ENCODE measurements at places on chromosomes 7 and 10. TPM values are rescaled to one million over a fixed set of nuclear protein-coding genes. Genes with fewer than 3 reads are reported as not detected.
A peak's percentile ranks its signal among the peaks of the same experiment; 100 is the strongest.

CHN2 gene
- polyA plus RNA-seq = 13.3 TPM

WDR91 gene
- polyA plus RNA-seq = 9.7 TPM

C10orf143 gene
- 4.2 TPM for polyA plus RNA-seq

PMPCB gene
- 59.8 TPM for polyA plus RNA-seq

AGMO gene
- 0.20 TPM for polyA plus RNA-seq

DENND2A gene
- polyA plus RNA-seq = 55.9 TPM

TMEM178B gene
- polyA plus RNA-seq = 0.58 TPM

KIAA1549 gene
- 8.5 TPM for polyA plus RNA-seq

BRAF gene
- polyA plus RNA-seq = 9.3 TPM

COMTD1 gene
- 8.4 TPM for polyA plus RNA-seq

DNA sequence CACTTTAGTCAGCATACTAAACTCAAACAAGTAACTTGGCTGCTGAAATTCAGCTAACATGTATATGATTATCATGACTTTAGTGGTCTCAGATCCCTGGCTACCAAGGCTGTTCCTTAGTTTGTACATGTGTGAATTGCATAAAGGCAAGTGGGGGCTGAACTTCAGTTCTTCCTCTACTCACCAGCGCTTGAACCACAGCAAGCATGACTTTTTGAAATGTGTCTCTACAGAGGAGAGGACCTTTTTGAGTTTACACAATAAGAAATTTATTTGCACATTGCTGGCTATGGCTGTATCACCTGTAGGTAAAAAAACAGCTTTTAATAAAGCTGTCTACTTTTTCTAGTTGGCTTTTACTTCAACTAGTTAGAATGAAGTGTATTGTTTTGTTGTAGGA lies 48.8 kb downstream of the MDFIC start:
- no peak for DNase-seq

- peak; percentile 15 for DNase-seq
Measured at GRCh38 chr7:27198138-27198841, 1.6 kb downstream of the HOXA13 start.

DNA sequence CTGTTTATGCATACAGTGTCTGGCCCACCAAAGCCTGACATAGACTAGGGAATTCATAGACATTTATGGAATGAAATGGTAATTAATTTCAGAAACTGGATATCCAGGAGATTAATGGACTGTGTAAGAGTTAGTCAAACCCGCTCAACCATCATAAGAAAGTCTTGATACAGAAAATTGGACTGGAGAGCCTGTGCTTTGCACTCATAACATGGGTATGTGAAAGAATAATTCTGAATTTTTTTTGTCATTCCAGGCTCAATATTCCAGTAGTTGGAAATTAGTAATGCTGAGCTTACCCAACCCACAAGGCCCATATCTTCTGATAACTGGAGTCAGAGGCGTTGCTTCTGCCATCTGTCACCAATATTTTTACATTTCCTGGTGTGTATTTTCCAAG lies 799.7 kb upstream of the IGFBP3 start:
- DNase-seq = no peak

DNA sequence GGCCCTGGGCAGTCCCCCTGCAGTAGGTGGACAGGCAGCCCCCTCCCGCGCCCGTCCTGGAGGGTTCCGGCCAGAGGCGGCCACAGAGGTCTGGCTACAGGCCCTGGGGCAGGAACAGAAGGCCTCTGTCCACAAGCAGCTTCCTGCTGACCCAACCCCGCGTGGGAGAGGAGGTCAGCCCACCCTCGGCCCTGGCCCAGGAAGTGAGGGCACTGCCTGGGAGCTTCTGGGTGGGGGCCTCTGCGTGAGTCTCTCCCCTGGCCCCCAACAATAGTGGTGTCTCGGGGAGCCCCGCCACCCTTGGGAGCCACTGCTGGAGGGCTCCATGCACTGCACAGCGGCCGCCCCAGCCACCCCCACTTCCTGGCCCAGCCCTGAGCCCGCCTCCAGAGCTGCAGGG lies 4.7 kb downstream of the MICALL2 start:
- DNase-seq = no peak

GRCh38 chr10:80664071-80664680 lies 126.5 kb downstream of the SH2D4B start:
- peak; percentile 64 for DNase-seq

DNA sequence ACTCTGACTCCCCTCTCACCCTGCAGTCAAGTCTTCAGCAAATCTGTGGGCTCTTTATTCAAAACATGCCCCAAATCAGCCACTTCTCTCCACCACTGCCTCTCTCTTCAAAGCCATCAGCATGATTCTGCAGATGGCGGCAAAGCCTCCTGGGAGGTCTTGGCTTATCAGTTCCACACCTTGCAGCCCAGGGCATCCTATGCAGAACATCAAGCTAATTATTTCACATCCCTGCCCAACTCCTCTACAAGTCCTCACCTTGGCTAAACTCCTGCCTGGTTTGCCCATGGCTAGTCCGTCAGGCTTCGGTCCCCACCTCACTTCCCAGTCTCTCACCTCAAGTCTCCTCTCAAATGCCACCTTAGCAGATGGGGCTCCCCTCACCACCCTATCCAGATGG lies 70.2 kb downstream of the PIP4K2A start:
- DNase-seq = no peak

DNA sequence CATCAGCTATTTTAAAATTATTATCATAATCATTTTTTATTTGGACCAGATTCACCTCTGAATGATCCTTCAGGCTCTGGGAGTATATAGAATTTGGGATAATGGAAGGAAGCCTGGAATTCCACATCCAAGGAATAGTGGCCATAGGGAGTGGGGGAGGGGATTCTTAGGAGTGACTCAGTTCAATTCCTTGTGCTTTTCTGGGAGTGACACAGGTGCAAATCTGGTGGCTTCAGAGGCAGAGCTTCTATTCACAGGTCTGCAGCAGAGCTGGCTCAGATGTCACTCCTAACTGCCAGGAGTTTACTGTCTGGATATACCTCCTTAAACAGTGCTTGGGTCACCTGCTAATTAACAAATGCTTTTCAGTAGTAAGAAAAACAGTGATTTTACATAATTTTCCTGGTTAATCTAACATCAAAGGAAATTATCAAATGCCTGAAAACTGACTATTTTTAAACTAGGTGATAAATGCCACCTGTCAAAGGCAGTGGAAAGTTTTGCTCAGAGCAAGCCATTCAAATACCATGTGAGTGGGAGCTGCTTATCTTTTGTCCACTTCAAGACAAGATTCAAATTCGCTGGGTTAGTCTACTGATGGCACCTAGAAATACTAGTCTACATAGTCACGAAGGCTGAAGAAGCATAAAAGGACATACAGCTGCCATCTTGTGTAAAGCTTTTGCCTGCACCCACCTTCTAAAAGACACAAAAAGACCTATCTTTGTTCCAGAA lies 106.7 kb upstream of the LAMB4 start:
- peak; percentile 15 for DNase-seq

- peak; percentile 20 for DNase-seq
Measured at GRCh38 chr7:28052933-28053332, 127.7 kb downstream of the JAZF1 start.

DNA sequence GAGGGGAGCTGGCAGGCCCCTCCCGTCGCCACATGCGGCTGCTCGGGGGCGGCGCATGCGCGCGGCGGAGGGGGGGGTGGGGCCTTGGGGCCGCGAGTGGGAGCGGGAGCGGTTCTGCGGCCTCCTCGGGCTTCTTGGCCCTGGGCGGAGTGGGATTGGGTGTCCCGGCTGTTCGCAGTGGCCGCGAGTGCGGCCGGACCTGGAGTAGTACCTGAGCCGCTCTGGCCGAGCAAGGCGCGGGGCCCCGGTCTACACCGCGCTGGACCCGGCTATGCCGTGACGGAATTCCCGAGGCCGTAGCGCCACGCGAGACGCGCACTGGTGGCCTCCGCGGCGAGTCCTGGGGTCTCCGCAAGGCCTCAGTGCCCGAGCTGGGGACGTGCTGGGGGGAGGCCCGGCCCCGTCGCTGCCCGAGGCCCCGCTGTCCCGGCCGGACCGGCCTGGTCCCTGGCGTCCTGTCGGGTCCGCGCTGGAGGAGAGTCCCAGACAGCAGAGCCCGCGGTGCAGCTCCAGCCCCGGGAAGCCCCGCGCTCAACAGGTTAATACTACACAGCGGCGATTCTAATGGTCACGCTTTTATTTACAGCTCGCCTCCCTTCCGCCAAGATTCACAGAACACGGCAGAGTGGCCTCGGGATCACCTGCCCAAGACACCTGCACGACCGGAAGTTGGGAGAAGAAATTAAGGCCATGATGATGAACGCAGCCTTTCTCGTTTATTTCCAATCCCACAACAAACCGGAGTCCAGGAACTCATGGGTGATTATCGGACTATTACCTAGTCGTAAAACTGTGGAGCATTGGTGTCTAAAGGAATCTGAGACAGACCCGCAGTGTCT lies 671 bp upstream of the PAXIP1 start:
- peak; percentile 94 for DNase-seq

DNA sequence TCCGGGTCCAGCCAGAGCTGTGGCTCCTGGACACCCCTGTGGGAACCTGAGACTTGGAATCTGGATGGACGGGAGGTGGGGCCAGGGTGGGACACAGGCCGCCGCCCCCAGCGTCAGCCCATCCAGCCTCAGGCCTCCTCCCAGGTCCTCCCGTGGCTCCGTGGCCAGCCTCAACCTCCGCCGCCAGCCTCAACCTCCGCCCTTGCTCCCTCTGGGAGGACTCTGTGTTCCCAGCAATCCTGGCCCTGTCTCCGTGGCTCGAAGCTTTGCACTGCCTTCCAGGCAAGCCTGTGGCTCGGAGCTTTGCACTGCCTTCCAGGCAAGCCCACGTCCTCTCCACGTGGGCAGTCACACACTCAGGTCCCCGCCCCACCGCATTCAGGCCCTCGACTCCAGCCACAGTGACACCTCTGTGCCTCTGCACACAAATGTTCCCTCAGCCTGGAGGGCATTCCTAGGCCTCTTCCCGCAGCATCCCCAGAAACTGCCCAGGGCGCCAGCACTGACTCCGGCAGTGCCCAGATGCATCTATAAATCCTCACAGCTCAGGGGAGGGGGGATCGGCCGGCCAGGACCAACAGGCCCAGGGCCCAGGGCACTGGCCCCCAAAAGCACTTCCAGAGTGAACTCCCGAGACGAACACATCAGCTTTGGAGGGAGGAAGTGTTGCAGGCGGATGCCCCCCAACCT lies 44.7 kb upstream of the PDGFA start:
- DNase-seq = no peak

GRCh38 chr10:73878365-73878764 lies 4.0 kb upstream of the CAMK2G start:
- no peak for DNase-seq

GRCh38 chr10:34075254-34075926 lies 739.7 kb downstream of the PARD3 start:
- DNase-seq = peak; percentile 94

DNA sequence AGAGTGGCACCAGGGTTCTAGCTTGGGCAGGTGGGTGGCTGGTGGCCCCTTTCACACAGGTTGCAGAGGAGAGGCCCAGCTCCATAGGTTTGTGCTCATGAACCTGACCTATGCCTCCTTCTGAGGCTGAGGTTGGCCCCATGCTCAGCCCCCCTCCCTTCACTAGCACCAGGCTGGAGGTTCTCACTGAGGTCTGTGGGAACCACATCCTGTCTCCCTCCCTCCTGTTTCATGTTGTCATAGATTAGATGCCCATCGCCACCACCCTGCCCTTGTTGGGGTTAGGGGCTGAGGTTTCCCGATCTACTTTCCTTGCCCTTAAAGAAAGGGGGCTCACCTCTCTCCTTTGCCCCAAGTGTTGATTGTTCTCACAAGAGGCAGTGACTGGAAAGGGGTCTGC lies 14.7 kb downstream of the NEUROG3 start:
- DNase-seq = no peak

DNA sequence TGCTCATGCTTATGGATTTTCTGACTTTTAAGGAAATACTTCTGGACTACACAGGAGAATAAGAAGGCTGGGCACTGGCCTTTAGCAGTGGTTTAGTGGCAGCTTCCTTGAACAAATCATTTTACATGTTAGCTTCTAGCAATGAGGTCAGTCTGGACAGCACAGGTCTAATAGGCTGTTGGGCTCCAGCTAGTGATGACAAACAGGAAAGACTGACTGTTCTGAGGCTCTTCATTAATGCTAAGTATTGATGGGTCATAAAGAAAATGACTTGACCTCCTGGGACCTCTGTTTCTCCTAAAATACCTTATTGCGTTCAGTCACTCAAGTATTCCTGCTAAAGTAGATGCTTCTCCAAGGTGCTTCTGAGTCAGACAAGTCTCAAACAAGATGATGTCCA lies 4.9 kb upstream of the RHOBTB1 start:
- no peak for DNase-seq

DNA sequence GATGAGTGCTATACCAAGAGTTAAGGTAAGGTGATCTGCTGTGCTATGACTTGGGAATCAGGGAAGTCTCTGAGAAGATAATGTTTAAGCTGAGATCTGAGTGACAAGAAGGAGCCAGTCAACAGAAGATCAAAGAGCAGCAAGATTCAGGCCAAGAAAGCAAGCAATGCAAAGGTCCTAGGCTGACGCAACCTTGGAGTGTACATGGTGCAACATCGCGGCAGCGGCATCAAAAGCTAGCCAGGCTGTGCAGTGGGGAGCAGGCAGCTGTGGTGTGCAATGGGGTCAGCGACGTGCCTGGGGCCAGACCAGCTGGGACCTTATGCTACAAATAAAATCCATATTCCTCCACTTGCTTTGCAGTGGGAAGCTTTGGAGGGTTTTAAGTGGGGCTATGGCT lies 324.1 kb downstream of the LRMDA start:
- no peak for DNase-seq

- DNase-seq = no peak
Measured at GRCh38 chr10:117362313-117362712, 12.9 kb downstream of the PDZD8 start.

GRCh38 chr10:128713471-128713870 lies 587.2 kb upstream of the MKI67 start:
- DNase-seq = peak; percentile 86

GRCh38 chr10:79084012-79084971 lies 15.5 kb downstream of the ZMIZ1 start:
- DNase-seq = peak; percentile 94

GRCh38 chr7:75546237-75547015 lies 54.3 kb downstream of the SPDYE5 start:
- DNase-seq = no peak

DNA sequence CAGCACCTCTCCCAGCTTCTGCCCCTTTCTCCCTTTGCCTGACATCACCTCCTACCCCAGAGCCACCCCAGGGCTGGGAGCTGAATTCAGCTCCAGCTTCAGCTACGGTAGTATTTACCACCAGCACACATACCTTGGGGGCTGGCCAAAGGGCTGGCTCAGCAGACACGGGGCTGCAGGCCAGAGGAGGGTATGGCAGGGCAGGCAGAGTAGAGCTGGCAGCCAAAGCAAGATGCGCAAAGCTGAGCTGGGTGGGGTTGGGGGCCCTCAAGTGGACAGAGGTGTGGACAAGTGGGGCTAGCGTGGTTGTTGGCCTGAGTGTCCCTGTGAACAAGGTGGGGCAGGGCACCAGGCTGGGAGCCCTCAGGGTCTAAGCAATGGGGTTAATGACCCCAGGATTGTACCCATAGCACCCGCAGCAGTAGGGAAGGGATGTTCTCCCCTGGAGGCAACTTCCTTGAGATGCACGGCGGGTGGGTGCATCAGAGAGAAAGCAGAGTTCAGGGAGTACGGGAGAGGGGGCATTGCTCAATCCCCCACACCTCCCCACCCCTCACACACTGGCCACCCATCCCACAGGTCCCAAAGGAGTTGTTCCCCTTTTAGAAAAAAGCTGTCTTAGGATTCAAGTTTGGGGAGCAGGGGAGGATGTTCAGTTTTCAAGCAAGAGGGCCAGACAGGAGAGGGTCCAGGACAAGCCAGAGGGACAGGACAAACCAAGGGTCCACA lies 8.0 kb downstream of the VSIR start:
- no peak for DNase-seq

- DNase-seq = no peak
Measured at GRCh38 chr7:90841759-90842429, 245.8 kb downstream of the CDK14 start.

GRCh38 chr7:23012186-23012585 lies 1.7 kb downstream of the HYCC1 start:
- no peak for DNase-seq
